ENCODE measurements at places on chromosomes 7 and 10. TPM values are rescaled to one million over a fixed set of nuclear protein-coding genes. Genes with fewer than 3 reads are reported as not detected.

DNA sequence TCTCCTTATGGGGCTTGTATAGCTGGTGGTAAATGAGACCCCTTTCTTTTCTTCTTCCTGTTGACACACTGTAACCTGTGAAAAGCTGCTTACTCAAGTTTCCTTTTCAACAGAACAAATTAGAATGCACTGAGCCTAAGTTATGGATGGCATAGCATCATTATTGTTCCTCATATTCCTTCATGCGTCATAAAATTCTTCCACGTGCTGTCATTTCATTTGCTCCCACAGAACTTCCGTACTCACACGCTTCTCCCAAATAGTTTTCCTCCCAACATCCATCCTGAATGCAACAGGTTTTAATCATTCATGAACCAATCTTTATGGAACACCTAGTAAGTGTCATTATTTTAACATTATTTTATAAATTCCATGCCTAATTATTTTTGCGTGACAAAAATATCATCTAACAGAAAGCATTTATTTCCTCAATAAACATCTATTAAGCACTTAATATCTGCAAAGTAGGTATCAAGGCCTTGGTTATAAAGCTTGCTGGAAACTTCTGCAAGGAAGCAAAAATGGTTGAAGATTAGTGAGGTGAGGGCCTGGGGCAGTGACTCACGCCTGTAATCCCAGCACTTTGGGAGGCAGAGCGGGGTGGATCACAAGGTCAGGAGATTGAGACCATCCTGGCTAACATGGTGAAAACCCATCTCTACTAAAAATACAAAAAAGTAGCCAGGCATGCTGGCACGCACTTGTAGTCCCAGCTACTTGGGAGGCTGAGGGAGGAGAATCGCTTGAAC lies 18.9 kb upstream of the SEPTIN7 start:
- no peak for DNase-seq

DNA sequence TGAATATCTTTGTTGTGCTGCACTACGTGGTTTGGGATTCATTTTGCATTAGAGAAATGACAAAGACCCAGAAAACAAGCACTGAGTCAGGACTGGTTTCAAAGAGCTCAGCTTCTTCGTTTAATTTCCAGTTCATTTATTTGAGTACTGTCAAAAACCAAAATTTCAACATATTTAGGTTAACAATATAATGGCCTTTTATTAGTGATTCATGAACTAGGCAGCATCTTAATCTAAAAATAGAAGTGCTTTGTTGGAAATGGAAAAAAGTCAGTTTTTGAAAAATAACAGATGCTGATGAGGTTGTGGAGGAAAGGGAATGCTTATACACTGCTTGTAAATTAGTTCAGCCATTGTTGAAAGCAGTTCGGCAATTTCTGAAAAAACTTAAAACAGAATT lies 856.4 kb downstream of the LRMDA start:
- DNase-seq: no peak

DNA sequence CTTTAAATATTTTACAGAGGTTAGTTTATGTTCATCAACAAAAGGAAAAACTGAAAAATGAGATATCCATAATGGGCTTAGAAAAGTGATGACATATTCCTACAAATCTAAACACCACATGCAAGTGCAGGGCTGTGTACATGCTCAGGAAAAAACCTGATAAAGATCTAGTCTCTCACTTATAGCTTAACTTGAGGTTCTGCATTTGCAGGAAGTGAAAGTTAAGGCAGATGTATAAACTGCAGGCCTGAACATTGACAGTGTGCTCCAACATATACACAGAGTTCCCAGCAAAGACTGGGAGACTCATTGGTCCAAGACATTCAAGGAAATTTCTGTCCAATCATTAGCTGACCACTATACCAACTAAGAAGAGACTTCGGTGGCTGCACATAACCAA lies 63.8 kb upstream of the RET start:
- no peak for DNase-seq

DNA sequence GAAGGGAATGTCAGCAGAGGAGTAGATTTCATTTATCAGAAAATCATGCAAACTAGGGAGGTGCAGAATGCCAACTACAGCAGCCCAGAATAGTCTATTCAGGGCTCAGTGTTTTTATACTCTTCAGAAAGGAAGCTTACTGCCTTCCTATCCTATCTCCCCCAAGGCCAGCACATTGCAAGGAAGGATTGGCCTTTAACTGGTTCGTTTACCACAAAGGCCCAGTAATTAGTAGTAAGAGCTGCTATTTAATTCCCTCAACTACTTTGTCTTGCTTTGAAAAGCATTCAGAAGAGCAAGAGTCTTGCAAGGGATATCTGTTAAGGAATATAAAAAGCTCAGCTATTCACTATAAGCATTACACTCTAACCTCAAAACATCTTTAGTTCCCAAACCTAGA lies 86.4 kb upstream of the RNF148 start:
- DNase-seq: no peak

DNA sequence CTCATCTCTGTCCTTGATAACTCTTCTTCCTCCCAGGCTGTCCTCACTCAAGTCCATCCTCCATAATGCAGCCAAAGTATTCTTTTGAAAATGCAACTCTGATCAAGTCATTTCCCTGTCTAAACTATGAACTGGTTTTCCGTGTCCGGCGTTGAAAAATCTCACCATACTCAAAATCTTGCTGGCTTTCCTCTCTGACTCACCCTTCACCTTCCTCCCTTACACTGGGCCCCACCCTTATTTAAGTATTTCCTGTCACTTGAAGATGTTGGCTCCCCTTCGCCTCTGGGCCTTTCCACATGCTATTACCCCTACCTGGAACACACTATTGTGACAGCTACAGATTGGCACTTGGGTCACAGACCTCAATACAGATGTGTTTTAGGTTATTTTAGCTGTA lies 515.6 kb downstream of the INHBA start:
- peak; percentile 83 for DNase-seq

GRCh38 chr10:26857991-26858706 lies 2.6 kb downstream of the ABI1 start:
- DNase-seq: peak; percentile 54

- DNase-seq: no peak
Observed at GRCh38 chr10:130222381-130222780, 86.2 kb downstream of the GLRX3 start.

DNA sequence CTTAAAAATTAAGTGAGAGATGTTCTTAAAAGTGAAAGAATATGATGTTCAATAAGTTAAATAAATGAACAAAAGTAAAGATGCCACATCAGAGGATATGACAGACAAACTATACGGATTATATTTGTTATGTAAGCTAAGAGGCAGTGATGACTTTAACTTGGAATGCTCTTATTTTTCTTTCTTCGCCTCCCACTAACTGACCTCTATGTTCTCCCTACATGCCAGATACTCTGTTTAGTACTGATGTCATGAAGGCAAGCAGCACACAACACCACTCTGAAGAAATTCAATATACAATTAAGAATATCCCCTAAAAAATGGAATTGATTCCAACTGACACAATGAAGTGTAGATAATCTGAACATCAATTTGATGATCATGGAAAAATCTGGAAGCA lies 223.4 kb downstream of the DOCK4 start:
- no peak for DNase-seq

DNA sequence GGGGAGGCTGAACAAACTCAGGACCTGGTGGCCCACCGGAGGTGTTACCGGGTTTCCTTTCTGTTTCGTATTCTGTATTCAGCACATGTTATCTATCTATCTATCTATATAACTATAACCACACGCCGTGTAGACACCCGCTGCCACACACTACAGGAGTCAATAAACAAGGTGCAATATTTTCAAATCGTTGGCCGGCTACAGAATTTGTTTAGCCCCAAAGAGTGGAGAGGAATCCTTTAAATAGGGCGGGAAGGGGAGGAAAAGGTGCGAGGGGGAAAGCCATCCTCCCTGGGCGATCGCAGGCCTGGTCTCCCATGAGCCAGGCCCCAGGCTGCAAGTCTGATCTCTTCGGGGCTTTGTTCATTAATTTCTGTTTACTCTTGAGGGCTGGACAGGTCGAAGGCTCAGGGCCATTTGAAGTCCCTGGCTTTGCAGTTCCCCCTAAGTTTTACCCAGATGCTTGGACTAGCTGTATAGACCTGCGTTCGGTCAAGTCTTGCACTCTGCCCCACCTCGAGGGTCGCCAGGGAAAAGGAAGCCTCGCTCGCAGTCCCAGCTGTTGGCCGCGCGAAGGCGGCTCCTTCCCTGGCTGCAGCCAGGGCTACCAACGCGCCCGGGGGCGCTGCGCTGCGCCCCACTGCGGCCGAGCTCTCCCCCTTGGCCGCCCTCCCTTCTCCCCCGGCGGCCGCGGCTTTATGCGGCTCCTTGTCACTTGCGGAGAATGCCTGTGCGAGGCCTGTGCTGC lies 3.8 kb downstream of the NKX2-3 start:
- DNase-seq: no peak

DNA sequence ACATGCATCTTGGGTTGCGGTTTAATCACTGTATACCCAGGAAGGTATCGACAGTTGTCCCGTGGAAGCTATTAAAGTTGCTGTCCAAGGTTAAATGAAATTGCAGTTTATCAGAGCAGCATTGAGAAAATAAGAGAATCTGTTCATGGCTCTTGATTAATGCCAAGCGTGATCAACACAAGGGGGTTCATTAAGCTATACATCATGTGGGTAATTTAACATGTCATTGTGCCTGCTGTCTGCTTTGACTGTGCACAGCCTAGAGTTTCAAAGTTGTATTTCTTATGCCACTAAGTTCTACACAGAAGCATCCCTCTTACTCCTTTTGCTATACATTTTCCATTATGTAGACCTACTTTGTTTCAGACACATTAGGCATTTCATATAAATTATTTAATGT lies 74.8 kb upstream of the SP8 start:
- DNase-seq: no peak

- DNase-seq: no peak
Observed at GRCh38 chr10:121695731-121696464, 97.7 kb upstream of the FGFR2 start.

DNA sequence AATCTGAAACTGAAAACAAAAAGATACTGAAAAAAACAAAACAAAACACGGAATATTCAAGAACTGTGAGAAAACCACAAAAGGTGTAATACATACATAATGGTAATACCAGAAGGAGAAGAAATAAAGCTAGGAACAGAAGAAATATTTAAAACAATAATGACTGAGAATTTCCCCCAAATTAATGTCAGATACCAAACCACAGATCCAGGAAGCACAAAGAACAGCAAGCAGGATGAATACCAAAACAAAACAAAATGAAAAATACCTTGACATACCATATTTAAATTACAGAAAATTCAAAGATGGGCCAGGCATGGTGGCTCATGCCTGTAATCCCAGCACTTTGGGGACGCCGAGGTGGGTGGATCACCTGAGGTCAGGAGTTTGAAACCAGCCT lies 57.7 kb upstream of the PARD3 start:
- DNase-seq: no peak

GRCh38 chr7:117014099-117014656 lies 60.9 kb downstream of the ST7 start:
- DNase-seq: no peak

DNA sequence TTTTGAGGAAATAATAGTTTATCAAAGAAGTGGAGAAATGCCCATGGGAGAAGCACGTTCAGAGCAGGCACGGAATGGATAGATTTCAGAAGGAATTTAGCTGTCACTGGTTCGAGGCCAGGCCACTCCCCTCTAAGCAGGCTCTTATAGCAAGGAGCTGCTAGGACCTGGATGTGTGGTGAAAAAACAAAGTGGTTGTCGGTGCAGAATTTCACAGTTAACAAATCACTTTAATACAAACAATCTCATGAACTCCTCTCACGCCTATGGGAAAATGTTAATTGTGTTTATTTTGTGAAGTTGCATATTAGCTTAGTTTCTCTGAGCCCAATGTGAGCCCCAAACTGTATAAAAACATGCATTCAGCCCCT lies 176.3 kb downstream of the PKD1L1 start:
- DNase-seq: no peak

DNA sequence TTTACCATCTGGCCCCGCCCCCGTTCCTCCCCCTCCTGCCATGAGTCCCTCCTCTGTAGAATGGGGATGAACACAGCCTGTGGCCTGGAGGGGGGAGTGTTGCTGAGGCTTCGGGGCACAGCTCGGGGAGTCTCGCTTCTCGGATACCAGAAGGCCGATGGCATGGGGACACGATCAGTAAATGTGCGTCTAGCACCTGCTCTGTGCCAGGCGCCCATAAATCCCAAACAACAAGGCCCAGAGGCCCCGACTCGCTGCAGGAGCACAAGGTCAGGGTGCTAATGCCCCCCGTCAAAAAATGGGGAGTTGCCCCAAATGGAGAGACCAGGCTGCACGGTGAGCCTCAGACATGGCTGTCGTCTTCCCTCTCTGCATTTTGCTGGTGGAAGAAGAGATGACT lies 40.7 kb downstream of the JAKMIP3 start:
- DNase-seq: no peak

DNA sequence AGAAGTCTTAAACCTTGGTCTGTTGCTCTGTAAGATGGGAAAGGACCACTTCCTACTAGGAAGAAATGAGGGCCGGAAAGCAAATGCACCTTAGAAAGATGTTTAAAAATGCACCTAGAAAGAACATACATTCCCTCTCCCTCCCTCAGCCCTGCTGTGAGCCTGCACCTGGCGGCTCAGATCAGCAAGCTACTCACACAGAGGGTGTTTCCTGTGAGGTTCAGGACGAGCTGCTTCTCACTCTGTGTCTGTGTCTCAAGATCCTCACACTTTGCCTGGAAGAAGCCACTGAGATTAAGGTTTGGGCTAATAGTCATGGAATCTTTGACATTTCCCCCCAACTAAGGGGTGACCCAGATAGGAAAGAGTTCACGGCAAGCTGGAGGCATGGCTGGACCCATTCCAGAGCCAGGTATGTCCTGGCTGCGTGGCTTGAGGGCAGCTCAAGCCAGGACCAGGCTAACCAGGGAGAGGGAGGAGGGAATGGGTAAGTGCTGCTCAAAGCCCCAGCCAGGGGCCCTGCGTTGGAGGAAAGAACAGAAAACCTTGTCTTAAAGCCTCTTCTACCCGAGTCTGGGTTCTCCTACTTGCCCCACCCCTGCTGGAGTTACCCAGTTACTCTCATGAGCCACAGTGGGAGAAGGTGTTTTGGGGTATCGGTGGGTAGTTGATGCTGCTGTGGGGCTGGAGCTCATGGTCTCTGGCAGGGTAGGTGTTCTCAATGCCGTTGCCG lies 47.5 kb downstream of the PODXL start:
- no peak for DNase-seq

DNA sequence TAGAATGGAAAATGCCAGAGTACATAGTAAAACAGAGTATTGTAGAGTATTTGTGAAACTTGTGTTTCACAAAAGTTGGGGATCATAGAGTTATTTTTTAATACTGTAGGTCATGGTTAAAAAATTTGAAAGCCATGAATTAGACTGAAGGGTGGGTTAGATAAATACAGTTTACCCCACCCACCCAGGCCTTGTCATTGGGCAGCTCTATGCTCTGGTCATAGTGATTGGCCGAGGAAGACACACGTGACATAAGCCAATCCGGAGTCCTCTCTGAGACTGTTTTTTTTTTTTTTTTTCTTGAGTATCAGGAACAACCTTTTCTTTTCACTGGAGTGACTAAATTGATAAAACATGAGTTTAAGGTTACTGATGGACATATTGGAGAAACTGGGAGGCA lies 33.3 kb upstream of the ORC5 start:
- no peak for DNase-seq

GRCh38 chr10:78688230-78688900 lies 380.4 kb upstream of the ZMIZ1 start:
- no peak for DNase-seq

The HNRNPF gene
- total RNA-seq: 351 TPM

The EDRF1 gene
- 15.5 TPM for total RNA-seq

The ACSL5 gene
- not detected for total RNA-seq

The GJD4 gene
- not detected for total RNA-seq

The SERPINE1 gene
- total RNA-seq: 20.6 TPM

The AGBL3 gene
- 1.8 TPM for total RNA-seq

The CCDC3 gene
- 3.7 TPM for total RNA-seq

The RBM20 gene
- not detected for total RNA-seq

The HOGA1 gene
- 0.13 TPM for total RNA-seq

The NAT16 gene
- total RNA-seq: not detected
